ENCODE measurements at places on chromosomes 5 and 9. TPM values are rescaled to one million over a fixed set of nuclear protein-coding genes. Genes with fewer than 3 reads are reported as not detected.

DNA sequence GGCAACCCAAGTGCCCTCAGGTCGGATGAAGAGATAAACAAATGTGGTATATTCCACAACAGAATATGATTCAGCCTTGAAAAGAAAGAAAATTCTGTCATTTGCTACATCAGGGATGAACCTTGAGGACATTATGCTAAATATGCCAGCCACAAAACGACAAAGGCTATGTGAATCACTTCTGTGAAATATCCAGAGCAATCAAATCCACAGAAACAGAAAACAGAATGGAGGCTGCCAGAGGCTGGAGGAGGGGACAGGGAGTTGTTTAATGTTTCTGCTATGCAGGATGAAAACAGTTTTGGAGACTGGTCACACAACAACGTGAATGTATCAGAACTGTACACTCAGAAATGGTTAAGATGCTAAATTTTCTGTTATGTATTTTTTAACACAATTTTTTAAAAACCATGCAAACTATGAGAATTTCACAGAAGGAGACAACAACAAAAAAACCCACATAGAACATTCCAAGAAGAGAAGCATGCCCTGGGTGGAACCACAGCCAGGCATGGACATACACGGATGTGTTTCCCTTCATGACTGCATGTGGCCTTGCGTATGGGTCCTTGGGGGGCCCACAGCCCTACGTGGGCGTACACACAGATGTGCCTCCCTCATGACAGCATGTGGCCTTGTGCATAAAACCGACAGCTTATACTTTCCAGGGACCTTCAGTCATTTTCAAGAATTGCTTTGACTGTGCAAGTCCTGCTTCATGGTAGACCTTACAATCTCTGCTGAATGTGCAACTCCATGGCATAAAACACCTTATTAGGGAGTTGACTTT, 146.7 kb downstream of the ROR2 start:
- H3K27ac ChIP-seq: no peak overlapping the region
- peaks cover 28% of the 10 kb centered on the region for H3K4me1 ChIP-seq
- H3K27me3 ChIP-seq: no peaks in the 10 kb centered on the region
- H3K4me3 ChIP-seq: no peak overlapping the region
- no peaks in the 10 kb centered on the region for H3K36me3 ChIP-seq

C6 gene
- not detected for total RNA-seq

- peaks cover 14% of the 10 kb centered on the region for H3K4me1 ChIP-seq
- H3K27me3 ChIP-seq: peaks cover 62% of the 10 kb centered on the region
- H3K4me3 ChIP-seq: peak within 1 kb of the TSS; percentile 87
- DNase-seq: no peak
- H3K27ac ChIP-seq: no peak within 1 kb of the TSS
- H3K36me3 ChIP-seq: no peaks in the 10 kb centered on the region
Observed at GRCh38 chr9:98807070-98807813, at the start of gene GALNT12. TSS of gene GALNT12 (plus strand) at chr9:98807670. CDS start at chr9:98807699, 29 bp downstream.

SERF1A gene
- total RNA-seq: 12.3 TPM

ADGRD2 gene
- not detected for total RNA-seq

DNA sequence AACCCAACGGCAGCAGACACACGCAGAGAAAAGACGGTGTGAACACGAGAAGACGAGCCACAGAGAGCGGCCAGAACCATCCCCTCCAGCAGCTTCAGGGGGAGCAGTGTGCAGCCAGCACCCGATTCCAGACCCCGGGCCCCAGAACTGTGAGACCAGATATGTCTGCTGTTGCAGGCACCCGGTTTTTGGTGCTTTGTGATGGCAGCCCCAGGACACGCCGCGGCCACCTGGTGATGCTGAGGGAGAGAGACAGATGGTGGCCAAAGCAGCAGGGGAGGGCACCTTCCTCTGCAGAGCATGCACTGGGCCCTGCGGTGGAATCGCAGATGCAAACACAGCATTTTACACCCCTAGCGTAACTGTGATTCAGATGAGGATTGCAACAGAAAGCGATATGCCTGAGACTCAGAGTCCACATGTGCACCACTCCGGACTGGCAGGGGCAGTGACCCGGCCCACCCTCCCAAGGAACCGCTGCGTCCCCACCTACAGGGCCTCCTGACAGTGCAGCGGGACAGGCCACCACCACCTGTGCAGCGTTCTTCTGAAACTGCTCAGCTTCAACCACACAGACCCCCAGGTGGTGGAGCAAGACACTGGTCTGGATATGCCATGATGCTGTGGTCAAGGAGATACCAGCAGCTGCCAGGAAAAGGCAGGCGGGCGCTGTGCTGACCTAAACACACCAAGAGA, 24.0 kb downstream of the ZDHHC11B start:
- DNase-seq: no peak
- no peaks in the 10 kb centered on the region for H3K36me3 ChIP-seq
- H3K4me1 ChIP-seq: peaks cover 28% of the 10 kb centered on the region

STK32A gene
- 0.61 TPM for total RNA-seq

GRCh38 chr5:32713770-32714381, 2.8 kb downstream of the NPR3 start:
- peak overlapping the region; percentile 38 for H3K4me3 ChIP-seq
- peak; percentile 22 for DNase-seq
- H3K27ac ChIP-seq: no peak overlapping the region
- H3K27me3 ChIP-seq: peaks cover 85% of the 10 kb centered on the region

DNA sequence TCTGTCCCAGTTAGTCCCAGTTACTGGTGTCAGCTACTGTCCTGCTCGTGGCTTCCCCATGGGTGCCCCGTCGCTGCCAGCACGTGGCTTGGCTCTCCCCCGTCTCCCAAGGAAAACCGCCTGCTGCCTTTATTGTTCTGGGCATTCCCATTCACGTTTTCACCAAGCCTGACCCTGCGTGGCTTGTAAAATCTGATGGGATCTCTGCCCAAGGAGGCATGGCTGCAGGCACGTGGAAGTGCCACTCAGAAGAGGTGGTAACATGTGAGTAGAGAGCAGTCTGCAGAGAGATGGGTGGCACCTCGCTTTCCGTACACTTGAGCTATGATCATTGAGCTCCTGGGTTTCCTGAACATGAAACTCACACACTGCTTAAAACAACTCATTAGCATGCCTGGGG, 429.2 kb upstream of the KLF4 start:
- DNase-seq: no peak
- H3K27ac ChIP-seq: peak overlapping the region; percentile 9
- no peak overlapping the region for H3K4me3 ChIP-seq

OGN gene
- not detected for total RNA-seq

PCDHGA3 gene
- 0.16 TPM for total RNA-seq

- H3K27ac ChIP-seq: peak overlapping the region; percentile 76
- H3K4me1 ChIP-seq: peaks cover 32% of the 10 kb centered on the region
- peak overlapping the region; percentile 20 for H3K4me3 ChIP-seq
- no peaks in the 10 kb centered on the region for H3K27me3 ChIP-seq
Observed at GRCh38 chr5:64759960-64760660, 8.4 kb downstream of the SREK1IP1 start.

DNA sequence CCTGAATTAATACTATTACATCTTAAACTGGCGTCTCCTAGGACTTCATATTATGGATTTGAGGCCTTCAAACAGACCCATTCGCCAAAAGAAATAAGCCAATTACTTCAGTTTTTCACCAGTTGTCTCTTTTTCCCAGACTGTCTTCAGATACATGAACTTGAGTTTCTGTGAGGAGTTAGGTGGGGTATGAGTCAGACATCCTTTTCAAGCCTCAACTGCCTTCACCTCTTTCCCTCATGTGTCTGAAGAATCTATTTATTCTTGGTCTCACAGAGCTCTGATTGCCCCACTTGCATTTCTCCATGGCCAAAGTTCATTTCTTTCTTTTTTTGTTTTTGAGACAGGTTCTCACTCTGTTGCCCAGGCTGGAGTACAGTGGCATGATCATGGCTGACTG, 12.5 kb downstream of the WNT8A start:
- H3K36me3 ChIP-seq: no peaks in the 10 kb centered on the region
- no peak for DNase-seq
- H3K27ac ChIP-seq: no peak overlapping the region
- H3K27me3 ChIP-seq: peaks cover 16% of the 10 kb centered on the region
- no peaks in the 10 kb centered on the region for H3K4me1 ChIP-seq
- H3K4me3 ChIP-seq: no peak overlapping the region

ARHGEF39 gene
- total RNA-seq: 27.2 TPM

- no peak overlapping the region for H3K27ac ChIP-seq
- DNase-seq: no peak
- peaks cover 13% of the 10 kb centered on the region for H3K4me1 ChIP-seq
- peaks cover 6% of the 10 kb centered on the region for H3K36me3 ChIP-seq
- H3K4me3 ChIP-seq: no peak overlapping the region
Observed at GRCh38 chr5:180111273-180112002, 39.9 kb upstream of the RNF130 start.

PCSK1 gene
- total RNA-seq: 0.52 TPM

KIAA1958 gene
- 46.7 TPM for total RNA-seq

DNA sequence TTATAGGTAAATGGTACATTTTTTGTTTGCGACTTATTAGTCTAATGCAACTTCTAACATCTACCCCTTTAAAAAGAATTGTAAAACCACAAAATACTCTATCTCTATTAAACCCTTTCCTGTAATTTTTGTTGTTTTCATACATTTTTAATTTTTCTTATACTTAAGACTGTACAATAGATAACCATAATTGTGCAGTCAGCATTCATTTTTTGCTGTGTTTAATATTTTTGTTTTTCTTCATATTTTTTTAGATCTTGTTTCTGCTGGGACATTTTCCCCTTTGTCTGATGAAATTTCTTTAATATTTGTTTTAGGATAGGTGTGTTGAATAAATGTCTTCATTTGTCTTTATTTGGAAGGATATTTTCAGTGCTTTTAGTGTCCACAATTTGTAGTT, 19.9 kb downstream of the OR1J1 start:
- no peak overlapping the region for H3K4me3 ChIP-seq
- no peaks in the 10 kb centered on the region for H3K36me3 ChIP-seq
- no peak overlapping the region for H3K27ac ChIP-seq

DNA sequence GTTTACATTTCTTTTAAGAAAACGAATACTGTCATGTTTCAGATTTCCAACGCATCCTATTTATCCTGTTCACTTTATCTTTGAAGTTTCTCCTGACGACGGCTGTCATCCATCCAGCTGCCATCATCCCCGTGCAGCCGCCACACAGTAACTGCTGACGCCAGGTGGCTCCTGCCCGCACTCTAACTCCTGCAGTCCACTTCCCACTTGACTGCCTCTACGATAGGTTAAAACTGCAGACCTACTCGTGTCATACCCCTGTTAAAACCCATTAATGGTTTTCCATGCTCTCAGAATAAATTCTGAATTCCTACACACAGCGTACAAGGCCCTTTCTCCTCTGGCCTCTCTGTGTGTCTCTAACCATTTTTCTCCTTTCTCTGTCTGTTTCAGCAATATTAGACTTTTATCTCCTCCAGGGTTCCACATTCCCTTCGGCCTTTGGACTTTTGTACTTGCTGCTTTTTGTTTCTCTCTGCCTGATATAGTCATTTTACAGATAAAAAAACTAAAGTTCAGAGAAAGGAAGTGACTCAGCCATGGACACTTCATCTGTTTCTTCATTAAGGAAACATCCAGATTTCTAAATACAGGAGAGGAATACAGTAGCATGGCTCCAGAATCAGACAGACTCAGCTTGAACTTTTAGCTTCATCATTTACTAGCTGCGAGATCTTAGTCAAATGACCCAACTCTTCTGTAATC, 84.9 kb downstream of the ADAMTS12 start:
- no peaks in the 10 kb centered on the region for H3K27me3 ChIP-seq
- no peak overlapping the region for H3K27ac ChIP-seq

DNA sequence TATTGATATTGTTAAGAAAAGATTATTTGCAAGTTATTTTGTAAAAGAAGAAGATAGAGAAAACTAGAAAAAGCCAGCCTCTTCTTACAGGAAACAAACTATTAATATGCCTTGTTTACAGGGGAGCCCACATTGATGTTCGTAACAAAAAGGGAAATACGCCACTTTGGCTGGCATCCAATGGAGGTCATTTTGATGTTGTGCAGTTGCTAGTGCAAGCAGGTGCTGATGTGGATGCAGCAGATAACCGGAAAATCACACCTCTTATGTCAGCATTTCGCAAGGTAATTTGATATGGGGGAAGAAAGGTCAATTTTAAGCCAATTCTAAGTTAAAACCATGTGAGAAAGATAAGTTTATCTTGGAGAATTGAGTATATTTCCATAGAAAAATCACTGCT, 37.6 kb upstream of the EIF4EBP3 start:
- no peak overlapping the region for H3K4me3 ChIP-seq
- no peaks in the 10 kb centered on the region for H3K4me1 ChIP-seq
- H3K27ac ChIP-seq: no peak overlapping the region
- no peaks in the 10 kb centered on the region for H3K27me3 ChIP-seq

TLX3 gene
- 0.52 TPM for total RNA-seq

GRCh38 chr5:87400305-87400899, 12.3 kb downstream of the CCNH start:
- peaks cover 21% of the 10 kb centered on the region for H3K36me3 ChIP-seq
- H3K4me3 ChIP-seq: no peak overlapping the region
- H3K4me1 ChIP-seq: no peaks in the 10 kb centered on the region
- H3K27me3 ChIP-seq: no peaks in the 10 kb centered on the region

- H3K36me3 ChIP-seq: no peaks in the 10 kb centered on the region
- DNase-seq: no peak
- H3K27ac ChIP-seq: peak overlapping the region; percentile 9
Observed at GRCh38 chr5:79800979-79801827, 111.6 kb downstream of the CMYA5 start.

DNA sequence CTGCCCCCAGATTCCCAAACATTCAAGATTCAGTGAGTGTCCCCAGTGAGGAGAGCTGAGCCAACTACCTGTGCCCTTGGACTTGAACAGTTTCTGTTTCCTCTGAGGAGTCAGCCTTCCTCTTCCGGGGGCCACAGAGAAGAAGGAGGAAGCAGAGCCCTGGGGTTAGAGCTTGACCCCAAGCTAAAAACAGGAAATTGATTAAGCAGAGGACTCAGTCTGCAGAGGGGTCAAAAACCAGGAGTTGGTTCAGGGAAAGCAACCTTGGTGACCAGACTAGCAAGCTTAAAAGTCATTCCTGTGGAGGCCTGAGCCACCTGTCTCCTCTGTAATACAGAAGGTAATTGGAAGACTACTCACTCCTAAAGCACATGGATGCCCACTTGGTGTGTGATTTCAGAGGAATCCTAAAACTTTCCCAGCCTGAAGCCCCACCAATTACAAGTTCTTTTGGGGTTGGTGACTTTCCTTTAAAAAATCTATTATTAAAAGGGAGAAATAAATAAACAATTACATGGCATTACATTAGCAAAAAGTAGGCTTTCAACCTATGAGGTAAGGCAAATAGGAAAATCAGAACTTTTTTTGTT, 64.2 kb upstream of the SELENOP start:
- DNase-seq: no peak
- H3K27ac ChIP-seq: no peak overlapping the region
- no peaks in the 10 kb centered on the region for H3K36me3 ChIP-seq

OR1Q1 gene
- total RNA-seq: not detected

- H3K36me3 ChIP-seq: peaks cover 50% of the 10 kb centered on the region
- H3K27me3 ChIP-seq: no peaks in the 10 kb centered on the region
- DNase-seq: no peak
- peaks cover 54% of the 10 kb centered on the region for H3K4me1 ChIP-seq
- no peak overlapping the region for H3K27ac ChIP-seq
Observed at GRCh38 chr5:115535479-115536035, 9.0 kb downstream of the FEM1C start.

SEMA4D gene
- total RNA-seq: 33.5 TPM

GRCh38 chr5:63125862-63126261, 547.2 kb downstream of the LRRC70 start:
- H3K27ac ChIP-seq: no peak overlapping the region
- no peaks in the 10 kb centered on the region for H3K27me3 ChIP-seq
- no peaks in the 10 kb centered on the region for H3K36me3 ChIP-seq
- H3K4me3 ChIP-seq: no peak overlapping the region

- no peaks in the 10 kb centered on the region for H3K36me3 ChIP-seq
- H3K4me3 ChIP-seq: no peak overlapping the region
- H3K27me3 ChIP-seq: no peaks in the 10 kb centered on the region
- DNase-seq: no peak
- no peak overlapping the region for H3K27ac ChIP-seq
Observed at GRCh38 chr5:22780756-22781155, 72.4 kb downstream of the CDH12 start.

PAX5 gene
- 18.1 TPM for total RNA-seq

All from neural crest cell (in vitro differentiated cells).